ENCODE measurements at places on chromosomes 6 and 20.

GRCh38 chr6:104251651-104252050 is 608.1 kb downstream of the HACE1 start:
- DNase-seq, result no peak

DNA sequence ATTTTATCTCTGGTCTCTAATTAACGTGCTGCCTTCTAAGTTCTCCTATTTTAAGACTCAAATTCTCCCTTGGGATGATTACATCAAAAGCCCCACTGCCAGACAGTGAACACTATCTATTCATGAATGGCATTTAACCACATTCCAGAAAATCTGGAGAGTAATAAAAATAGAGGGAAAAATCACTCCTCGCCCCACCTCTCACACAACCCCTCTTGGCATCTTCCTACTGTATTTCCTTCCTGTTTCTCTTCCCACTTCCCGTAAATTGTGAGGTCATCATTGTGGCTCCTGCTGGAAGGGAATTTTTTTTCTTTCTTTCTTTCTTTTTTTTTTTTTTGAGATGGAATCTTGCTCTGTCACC is 31.5 kb downstream of the RAB44 start:
- no peak for DNase-seq

GRCh38 chr20:49909499-49910339 is 5.6 kb downstream of the SPATA2 start:
- no peak for DNase-seq

GRCh38 chr6:92945799-92946198 is 473.6 kb downstream of the EPHA7 start:
- DNase-seq, result no peak

- DNase-seq, result no peak
Observed at GRCh38 chr6:40932366-40932765, 106.7 kb downstream of the UNC5CL start.

DNA sequence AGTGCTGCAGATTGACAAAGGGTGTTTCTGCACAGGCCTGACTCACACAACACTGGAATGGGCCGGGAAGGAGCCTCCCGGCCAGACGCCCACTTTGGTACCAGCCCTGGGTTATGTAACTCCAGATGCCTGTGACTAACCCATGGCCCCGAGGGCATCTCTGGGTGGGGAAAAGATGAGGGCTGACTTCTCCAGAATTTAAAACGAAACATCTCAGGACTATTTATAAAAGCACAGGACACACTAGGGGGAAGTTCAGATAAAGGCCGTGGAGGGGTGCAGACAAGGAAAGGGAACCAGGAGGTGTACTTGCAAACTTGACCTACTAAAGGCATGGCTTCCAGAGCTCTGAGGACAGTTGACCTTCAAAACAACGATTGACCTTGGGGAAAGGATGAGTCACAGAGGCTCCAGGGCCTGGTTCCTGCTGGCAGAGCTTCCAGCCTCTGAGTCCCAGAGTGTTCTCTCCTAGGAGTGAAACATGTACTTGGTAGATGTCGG is 196.9 kb downstream of the NFATC2 start:
- no peak for DNase-seq

GRCh38 chr6:12026120-12026519 is 14.0 kb downstream of the HIVEP1 start:
- DNase-seq, result no peak

DNA sequence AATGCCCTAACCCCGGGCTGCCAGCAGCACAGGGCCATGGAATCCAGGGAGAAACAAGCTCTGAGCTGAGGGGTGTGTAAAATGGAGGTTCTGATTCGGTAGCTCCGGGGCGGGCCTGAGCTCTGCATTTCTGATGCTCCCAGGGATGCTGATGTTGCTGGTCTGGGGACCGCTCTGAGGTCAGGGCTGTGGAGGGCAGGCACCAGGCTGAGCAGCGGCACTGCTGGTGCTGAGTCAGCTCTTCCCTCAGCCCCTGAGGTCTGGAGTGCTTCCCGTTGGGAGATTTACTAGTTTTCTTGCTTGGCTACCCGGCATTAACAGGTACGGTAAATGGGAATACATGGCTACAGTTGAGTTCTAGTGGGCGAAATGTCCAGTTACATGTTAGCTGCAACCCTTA is 18.6 kb upstream of the CST3 start:
- no peak for DNase-seq

- DNase-seq, result no peak
Observed at GRCh38 chr6:138491017-138491416, 8.3 kb downstream of the NHSL1 start.

DNA sequence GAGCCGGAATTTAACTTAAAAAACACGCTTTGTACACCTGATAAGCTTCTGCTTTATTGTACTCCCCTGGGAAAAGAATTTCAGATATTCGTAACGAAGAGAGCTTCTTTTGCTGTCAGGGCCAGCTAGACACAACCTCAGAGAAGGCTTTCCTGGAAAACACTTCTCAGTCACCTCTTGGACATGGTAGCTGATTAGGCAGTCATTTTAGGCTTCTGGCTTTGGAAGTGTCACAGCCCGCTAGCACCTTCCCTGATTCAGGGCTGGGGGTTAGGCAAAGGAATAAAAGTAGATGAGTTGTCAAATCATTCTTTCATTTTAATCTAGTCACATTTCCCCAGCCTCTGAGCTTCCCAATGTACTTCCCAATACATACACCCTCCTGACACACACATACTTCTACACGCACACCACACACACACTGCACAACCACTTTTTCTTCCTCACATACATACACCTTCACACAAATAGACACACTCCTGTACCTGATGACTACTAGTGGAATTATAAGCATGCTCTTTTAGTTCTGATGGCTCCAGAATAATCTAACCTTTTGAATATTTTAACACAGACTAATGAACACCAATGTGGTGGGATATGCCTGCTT is 34.9 kb upstream of the TINAG start:
- no peak for DNase-seq

- no peak for DNase-seq
Observed at GRCh38 chr6:39666706-39667489, 58.3 kb downstream of the KIF6 start.

DNA sequence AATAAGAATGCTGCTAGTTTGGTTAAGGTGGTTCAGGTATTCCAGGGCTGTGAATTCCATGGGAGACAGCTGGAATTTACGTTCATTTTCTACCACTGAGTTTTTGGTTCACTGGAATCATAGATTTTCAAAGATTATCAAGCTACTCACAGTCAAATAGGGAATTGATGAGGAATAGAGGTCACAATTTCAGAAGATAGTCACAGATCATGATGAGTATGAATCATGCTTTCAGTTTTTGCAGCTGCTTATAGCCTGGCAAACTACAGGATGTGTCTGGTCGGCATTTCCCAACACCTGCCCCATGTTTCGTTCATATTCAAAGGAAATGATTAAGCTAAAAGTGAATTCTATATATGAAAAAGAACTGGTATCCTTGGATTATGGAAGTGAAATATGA is 58.7 kb downstream of the BCKDHB start:
- peak; percentile 72 for DNase-seq

GRCh38 chr6:133827766-133828165 is 61.1 kb upstream of the TCF21 start:
- DNase-seq, result no peak

DNA sequence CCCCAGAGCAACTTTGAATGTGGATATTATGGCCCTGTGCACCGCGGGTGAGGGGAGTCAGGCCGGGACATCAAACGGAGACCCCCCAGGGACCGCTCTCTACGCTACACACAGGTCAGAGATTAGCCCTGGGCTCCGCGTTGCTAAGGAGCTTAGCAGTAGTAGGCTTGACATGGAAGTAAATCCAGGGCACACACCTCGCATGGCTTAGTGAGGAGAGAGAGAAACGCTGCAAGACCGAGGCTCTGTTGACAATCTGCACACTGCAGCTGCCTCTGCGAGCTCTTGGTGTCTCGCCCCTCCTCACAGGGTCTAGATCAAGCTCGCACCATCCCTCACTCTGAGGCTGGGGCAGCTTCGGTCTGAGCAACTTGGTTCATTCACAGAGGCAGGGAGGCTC is 116.1 kb upstream of the CDH4 start:
- no peak for DNase-seq
